Activated naive CD8-positive, alpha-beta T cell treated with anti-CD3 and anti-CD28 coated beads, Interleukin-2, amount 50 U/mL, for 24 hours (primary cell): ENCODE measurements at places on chromosomes 11 and 22.
A peak's percentile ranks its signal among the peaks of the same experiment; 100 is the strongest.

- DNase-seq: no peak
These were observed 177.1 kb downstream of the LRRC4C start for GRCh38 chr11:41282395-41282794.

DNA sequence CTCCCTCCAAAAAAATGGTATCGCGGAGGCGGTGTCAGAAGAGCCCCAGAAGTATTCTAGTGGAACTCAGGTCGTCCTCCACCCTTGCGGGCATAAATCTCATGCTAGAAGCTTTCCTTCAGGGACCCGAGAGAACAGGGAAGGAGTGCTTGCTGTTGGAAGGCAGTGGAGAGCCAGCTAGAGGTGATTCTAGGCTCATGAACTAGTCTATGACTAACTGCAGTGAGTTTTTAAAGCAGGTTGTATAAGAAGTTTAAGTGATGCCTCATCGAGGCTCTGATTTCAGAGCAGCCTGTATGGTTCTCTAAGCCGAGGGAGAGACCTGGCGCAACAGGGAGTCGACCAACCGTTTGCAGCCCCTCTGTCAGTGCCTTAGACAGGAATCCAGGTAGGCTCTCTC is 85.7 kb downstream of the TBC1D22A start:
- no peak for DNase-seq

DNA sequence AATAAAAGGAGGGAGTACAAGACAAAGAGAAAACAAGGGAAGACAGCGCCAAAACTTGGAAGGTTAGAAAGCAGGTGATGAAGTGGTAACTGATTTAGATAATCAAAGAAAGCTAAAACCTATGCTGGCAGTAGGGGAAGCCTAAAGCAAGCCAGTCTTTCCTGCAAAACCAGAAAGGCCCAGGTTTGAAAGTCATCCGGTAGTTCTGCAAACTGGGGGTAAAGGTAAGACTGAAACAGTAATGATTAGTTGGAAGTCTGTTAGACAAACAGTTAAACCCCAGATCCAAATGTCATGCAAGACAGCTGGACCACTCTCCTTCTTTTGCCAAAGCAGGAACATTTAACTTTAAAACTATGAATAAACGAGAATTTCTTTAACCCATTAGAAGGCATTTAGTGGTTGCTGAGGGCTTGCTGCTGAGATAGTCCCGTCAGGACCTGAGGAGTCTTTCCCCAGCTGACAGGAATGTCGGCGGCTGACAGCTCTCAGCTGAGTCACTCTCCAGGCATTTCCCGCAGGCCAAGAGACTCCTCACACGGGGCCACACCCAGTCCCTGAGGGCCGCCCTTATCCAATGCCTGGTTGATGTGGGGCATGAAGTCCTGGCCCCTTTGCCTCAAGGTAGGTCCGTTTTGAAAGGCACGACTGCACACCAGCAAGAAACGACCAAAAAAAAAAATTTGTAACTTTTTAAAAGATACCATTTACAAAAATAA is 36.3 kb upstream of the CFAP300 start:
- DNase-seq: no peak

- no peak for DNase-seq
These were observed 22.2 kb downstream of the RRAS2 start for GRCh38 chr11:14336507-14337503.

- peak; percentile 42 for DNase-seq
These were observed 6.6 kb downstream of the APOL4 start for GRCh38 chr22:36194971-36195370.

DNA sequence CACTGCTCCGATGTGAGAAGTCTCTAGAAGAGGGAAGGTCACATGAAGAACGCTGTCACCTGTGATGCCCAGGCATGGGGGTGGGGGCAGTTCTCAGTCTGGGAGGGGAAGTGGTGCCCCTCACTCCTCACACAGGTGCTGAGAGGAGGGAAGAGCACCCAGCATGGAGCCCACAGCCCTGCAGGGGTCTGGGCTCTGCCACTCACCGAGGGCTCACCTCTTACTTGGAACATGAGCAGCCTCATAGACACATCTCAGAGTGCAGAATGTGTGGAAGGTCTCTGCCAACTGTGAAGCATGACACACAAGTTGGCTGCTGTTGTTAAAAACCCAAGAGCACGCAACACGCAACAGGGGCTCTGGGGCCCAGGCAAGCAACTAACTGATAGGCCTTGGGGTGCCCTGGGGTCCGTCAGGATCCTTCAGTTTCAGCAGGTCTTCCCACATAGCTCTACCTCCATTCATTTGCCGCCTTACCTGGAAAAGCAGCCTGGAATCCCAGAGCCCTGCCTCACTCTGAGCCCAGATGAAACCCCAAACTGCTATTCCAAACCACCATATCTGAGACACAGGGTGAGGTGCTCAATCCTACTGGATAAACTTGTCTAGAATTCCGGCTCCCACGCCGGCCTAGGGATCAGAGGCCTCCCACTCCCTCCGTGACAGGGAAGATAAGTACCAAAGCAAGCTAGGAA is 17.5 kb upstream of the TMPRSS4 start:
- no peak for DNase-seq

DNA sequence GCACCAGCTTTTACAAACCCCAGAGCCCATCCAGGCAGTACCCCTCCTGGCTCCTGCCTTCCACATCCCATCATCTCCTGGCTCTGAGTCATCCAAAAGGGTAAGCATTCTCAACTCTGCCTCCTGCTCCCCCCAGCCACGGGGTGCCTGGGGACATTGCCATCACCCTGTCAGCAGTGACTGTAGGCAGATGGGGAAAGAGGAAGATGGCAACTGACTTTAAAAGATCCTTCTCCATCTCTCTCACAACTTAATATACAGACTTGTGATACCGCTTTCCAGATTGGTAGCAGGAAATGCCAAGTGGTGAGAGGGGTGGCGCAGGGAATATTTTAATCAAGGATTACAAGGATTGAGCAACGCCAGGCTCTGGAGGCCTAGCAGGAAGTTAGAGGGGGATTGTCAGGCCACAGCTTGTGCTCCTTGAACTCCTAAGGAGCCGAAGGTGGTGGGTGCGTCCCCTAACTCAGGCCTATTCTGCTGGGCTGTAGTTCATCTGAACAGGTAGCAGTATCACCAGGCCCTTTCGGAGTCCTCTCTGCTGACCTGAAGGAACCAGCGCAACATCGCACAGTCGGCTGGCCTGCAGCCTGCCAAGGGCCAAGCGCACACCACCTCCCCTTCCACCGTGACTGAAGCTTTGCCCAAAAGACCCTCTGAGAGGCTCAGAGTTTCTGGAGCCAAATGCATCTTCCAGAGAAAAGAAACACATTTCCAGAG is 83.3 kb downstream of the ZC3H12C start:
- no peak for DNase-seq

DNA sequence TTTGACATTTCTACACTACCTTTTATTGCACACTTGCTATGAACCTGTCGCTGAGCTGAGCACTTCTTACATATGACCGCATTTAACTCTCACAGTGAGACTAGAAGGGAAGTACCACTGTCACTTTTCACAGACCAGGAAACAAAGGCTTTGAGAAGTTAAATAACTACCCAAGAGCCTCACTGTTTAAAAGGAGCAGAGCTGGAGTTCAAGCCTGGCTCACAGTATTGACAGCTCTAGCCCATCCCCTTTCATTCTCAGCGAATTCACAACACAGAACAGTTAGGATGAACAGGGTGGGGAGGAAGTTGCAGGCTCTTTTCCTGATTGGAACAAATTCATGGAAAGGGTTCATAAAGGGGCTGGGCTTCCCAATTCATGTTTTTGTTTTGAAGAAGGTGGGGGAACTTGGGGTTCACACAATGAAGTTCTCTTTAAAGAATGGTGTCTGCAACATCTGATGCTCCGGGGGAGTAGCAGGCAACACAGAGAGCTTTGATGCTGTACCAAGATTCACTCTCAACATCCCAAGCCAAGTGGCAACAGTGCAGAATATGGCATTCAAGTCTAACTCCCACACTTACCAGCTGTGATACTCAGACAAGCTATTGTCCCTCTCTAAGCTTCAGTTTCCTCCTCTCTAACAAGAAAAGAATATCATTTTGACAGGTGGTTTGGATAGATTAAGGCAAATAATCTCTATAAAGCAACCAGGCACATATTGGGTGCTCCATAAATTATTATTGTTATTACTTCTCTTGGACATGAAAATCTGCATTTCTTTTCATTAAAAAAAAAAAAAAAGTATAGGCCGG is 17.2 kb downstream of the SCGB1A1 start:
- DNase-seq: no peak

DNA sequence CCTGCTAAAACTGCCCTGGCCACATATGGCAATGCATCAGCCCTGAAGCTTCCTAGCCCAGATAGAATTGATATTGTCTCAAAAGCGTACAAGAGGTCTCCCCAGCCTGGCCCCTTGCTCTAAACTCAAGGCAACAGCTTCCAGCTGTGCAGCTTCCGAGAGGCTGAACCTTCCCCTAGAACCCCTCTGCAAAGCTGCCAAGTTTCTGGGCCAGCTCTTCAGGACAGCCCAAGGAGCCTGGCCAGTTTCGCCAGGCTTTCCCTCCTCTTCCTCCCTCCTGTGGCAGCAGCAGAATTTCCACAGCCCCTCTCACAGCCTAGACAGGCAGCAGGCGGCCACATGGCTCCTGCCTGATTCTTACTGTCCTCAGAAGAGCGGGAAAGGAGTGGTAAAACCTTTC is 34.5 kb downstream of the NUMA1 start:
- DNase-seq: no peak

GRCh38 chr11:16469968-16470367 is 113.6 kb upstream of the SOX6 start:
- DNase-seq: no peak

- DNase-seq: no peak
These were observed 4.7 kb downstream of the EIF1AD start for GRCh38 chr11:65997286-65997685.

DNA sequence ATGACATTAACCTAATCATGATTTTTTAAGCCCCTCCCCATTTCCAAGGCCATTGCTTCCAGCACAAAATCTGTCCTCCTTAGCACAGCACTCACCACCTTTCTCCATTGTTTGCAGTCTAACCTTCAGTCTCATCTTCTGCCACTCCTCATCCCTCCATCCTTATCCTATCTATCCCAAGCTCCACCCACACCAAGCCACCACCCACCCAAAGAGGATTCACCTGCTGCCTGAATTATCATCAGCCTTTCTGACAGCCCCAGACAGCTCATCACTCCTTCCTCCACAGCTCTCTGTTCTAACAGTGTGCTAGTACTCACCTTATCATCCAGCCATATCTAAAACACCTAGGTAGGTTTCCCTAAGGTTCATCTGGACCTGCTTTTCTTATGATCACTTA is 20.7 kb upstream of the SMCO4 start:
- no peak for DNase-seq

DNA sequence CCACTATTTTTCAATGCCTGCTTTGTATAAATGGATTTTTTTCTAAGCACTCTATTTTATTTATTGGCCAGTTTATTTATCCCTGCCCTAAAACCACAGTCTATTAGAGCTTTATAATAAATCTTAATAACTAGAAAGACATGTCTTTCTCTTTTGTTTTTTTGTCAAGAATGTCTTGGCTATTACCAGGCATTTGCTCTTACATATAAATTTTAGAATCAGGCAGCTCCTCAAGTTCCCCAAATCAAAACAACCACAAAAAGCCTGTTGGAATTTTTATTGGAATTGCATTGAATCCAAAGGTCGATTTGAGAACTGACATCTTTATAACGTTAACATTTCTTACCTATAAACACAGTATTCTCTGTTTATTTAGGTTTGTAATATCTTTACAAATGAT is 85.8 kb upstream of the SC5D start:
- no peak for DNase-seq

DNA sequence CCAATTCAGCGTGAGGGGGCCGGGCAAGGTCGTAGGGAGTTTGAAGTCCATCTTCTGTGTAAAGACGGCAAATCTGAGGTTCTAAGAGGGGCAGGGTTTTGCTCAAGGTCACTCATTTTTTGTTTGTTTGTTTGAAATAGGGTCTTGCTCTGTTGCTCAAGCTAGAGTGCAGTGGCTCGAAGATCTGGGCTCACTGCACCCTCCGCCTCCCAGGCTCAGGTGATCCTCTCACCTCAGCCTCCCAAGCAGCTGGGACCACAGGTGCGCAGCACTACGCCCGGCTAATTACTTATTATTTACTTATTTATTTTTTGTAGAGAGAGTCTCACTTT is 355 bp upstream of the AP1B1 start:
- DNase-seq: no peak

- DNase-seq: no peak
These were observed 194.5 kb downstream of the NAV2 start for GRCh38 chr11:19907008-19907579.

- DNase-seq: no peak
These were observed 83.7 kb downstream of the RPL27A start for GRCh38 chr11:8766043-8766987.

DNA sequence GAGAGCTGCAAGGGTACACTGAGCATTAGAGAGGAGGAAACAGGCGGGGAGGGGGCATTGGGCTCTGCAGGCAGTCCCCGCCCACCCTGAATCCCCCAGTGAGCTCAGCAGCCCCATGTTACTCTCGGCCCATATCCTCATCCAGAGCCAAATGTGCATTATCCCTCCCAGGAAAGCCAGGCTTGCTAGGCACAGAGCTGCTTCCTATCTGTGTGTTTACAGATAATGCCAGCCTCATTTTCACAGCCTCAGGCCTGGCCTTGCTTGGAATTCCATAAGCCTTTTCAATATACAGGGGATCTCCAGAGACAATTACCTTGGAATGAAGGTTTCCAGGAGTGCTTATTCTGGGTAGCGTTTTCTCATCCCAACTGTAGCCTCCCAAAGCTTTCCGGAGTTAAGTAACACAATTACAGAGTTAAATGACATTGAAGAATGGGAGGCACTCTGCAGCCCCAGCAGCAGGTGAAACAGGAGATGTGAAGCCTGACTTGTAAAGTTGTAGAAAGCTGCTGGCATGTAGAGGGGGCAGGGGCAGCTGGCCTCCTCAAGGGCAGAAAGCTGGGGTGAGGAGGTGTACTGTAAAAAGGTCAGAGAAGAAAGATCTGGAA is 91.5 kb upstream of the TBCEL start:
- DNase-seq: no peak
